ENCODE measurements at places on chromosomes 7 and 10. TPM values are rescaled to one million over a fixed set of nuclear protein-coding genes. Genes with fewer than 3 reads are reported as not detected.

The SPDYE6 gene
- total RNA-seq, result not detected

The SPRN gene
- total RNA-seq, result not detected

The TMEM176B gene
- total RNA-seq, result 0.63 TPM

The MAGI2 gene
- total RNA-seq, result 2.0 TPM

The GPR15LG gene
- total RNA-seq, result not detected
